Umbilical cord (tissue), 2 donors: ENCODE measurements at places on chromosomes 2 and 18. TPM values are rescaled to one million over a fixed set of nuclear protein-coding genes. Genes with fewer than 3 reads are reported as not detected.

DNA sequence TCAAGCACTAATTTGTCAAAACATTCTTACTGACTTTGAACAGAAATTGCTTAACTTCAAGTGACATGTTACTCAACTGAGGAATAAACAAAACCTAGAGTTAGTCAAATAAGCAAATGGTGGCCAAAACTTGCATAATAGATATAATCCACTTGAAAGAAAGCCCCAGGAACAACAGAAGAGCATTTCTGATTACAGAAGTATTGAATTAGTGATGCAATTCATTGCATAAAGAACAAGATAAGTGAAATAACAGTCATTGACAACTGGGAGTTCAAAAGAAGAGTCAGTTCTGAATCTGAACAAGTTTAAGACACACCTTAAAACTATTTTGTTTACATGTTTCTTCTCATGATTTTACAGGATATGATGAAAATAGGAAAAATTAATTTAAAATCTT is 30.8 kb downstream of the COBLL1 start:
- DNase-seq: no peak

DNA sequence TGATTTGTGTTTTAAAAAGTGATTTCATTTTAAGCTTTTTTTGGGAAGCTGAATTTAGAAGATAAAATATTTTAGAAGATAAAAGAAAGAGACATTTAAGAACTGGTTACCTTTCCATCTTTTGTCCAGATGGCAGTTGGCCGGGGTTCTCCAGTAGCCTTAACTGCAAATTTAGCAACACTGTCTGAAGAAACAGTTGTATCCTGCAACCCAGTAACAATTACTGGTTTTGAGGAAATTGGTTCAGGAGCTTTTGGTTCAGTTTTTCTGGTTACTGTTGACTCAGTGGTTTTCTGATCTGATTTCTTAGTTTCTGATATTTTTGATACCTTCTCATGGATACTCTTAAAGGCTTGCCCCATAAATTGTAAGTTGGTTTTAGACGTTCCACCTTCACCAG is 49.9 kb downstream of the PLEKHA3 start:
- DNase-seq: no peak

The SPR gene
- 19.5 TPM for total RNA-seq

GRCh38 chr18:45069546-45069945 is 388.9 kb downstream of the SETBP1 start:
- no peak for DNase-seq

The MRPL44 gene
- 20.2 TPM for total RNA-seq
